Naive thymus-derived CD4-positive, alpha-beta T cell (primary cell): ENCODE measurements at places on chromosomes 1 and 21. TPM values are rescaled to one million over a fixed set of nuclear protein-coding genes. Genes with fewer than 3 reads are reported as not detected.

GRCh38 chr1:151371370-151372057, 991 bp downstream of the SELENBP1 start:
- DNase-seq, result no peak

DNA sequence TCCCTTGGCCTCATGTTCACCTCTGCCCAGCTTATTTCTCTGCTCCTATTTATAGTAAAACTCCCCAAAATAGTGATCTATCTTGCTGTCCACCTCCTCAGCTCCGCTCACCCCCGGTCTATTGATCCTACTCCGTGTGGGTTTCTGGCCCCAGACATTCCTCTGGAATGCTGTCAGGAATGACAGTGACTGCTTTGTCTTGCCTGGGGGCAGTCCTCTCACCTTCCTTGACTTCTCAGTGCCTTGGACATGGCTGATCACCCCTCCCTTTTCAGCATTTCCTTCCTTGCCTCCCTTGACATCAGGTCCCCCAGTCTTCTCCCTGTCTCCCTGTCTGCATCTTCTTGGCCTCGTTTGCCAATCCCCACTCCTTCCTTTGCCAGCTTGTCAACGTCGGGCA, 108.1 kb upstream of the BACE2 start:
- no peak for DNase-seq

HMGCS2 gene
- not detected in 2 replicates for total RNA-seq

GRCh38 chr1:149844101-149844500, 55.3 kb upstream of the BOLA1 start:
- DNase-seq, result peak; percentile 0

DNA sequence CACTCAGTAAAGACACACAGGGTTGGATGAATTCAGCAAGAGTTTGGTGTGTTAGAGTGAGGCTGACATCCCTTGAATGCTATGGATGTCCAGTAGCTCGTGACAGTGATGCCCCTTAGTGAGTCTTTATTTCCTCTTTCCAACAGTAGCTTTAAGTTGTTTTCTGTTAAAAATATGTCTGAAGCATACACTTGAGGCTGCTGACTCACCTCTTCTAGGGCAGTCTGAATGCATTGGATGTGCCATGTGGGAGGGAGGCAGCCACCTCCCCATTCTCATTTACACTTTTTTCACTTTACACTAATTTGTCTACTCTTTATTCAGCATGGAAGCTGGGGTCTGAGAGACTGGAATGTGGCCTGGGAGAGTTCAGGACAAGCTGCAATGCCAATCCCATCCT, 17.6 kb downstream of the NOS1AP start:
- DNase-seq, result no peak

GRCh38 chr1:113663165-113663951, 95.9 kb downstream of the PHTF1 start:
- no peak for DNase-seq

DNA sequence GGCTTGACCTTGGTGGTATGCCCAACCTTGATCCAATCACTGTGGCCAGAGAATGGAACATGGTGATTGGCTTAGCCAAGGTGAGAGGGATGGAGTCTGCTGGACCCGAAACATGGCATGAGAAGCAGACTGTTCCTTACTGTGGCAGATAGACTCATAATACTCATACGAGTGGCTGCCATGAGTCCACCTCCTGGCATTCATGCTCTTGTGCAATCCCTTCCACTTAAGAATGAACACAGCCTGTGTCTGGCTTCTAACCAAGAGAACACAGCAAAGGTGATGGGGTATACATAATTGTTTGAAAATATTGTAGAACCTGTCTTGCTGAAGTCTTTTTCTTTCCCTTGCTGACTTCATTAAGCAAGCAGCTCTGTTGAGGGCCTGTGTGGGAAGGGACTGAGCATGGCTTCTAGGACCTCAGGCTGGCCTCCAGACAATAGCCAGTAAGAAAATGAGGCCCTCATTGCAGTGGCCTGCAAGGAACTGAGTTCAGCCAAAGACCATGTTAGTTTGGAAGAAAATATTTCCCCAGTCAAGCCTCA, 85.9 kb downstream of the ZNF281 start:
- no peak for DNase-seq

RGS7 gene
- total RNA-seq, result not detected

RGS8 gene
- not detected for total RNA-seq

- no peak for DNase-seq
Measured at GRCh38 chr1:60132108-60132507, 58.5 kb upstream of the C1orf87 start.

DNA sequence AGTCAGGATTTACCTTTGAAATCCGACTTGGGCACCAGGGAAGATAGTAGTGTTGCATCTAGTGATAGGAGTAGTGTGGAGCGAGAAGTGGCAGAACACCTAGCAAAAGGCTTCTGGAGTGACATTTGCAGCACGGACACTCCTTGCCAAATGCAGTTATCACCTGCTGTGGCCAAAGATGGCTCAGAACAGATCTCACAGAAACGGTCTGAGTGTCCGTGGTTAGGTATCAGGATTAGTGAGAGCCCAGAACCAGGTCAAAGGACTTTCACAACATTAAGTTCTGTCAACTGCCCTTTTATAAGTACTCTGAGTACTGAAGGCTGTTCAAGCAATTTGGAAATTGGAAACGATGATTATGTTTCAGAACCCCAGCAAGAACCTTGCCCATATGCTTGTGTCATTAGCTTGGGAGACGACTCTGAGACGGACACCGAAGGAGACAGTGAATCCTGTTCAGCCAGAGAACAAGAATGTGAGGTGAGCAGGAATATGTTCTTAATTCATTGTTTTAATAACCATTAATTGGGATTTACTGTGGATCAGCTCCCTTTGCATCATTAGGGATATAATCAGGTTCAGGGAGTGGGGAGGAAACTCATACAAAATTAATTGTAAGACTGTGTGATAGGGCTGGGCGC, 28.3 kb downstream of the BACH1 start:
- DNase-seq, result no peak

AKR1A1 gene
- total RNA-seq, result 76.3 TPM

PLEKHG5 gene
- 15.6 TPM for total RNA-seq

GRCh38 chr1:207952617-207953542, 42.0 kb upstream of the CD34 start:
- no peak for DNase-seq

GRCh38 chr1:155527677-155528076, 34.9 kb downstream of the ASH1L start:
- no peak for DNase-seq

EDN2 gene
- not detected for total RNA-seq

DNA sequence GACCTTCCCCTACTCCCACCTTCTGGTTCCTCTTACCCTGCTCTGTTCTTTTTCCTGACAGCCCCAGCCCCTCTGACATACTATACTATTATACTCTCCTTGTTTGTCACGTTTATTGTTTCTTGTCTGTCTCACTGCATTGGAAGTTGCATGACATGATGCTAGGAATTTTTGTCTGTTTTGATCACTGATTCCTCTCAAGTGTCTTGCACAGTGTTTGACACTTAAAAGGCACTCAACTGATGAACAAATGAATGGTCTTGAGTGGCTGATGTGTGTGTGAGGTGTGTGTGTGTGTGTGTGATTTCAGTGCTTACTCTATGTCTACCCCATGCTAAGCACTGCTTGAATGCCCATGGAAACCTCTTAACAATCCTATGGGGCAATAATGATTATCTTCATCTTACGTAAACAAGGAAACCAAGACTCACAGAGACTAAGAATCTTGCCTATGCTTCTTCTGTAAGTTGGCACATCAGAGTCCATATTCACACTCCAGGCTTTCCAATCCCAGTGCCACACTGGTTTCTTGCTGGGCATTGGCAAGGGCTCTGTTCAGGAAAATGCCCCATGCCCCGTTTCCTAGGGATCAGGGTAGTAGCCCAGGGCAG, 59.7 kb downstream of the ATP1A1 start:
- no peak for DNase-seq

SLC22A15 gene
- total RNA-seq, result 0.22 TPM

- DNase-seq, result no peak
Measured at GRCh38 chr1:72262735-72263134, 19.6 kb downstream of the NEGR1 start.
